Kidney glomerular epithelial cell (primary cell): ENCODE measurements at places on chromosomes 2 and 18.

- peak; percentile 13 for DNase-seq
These were observed 56.8 kb downstream of the SRD5A2 start for GRCh38 chr2:31523871-31524492.

DNA sequence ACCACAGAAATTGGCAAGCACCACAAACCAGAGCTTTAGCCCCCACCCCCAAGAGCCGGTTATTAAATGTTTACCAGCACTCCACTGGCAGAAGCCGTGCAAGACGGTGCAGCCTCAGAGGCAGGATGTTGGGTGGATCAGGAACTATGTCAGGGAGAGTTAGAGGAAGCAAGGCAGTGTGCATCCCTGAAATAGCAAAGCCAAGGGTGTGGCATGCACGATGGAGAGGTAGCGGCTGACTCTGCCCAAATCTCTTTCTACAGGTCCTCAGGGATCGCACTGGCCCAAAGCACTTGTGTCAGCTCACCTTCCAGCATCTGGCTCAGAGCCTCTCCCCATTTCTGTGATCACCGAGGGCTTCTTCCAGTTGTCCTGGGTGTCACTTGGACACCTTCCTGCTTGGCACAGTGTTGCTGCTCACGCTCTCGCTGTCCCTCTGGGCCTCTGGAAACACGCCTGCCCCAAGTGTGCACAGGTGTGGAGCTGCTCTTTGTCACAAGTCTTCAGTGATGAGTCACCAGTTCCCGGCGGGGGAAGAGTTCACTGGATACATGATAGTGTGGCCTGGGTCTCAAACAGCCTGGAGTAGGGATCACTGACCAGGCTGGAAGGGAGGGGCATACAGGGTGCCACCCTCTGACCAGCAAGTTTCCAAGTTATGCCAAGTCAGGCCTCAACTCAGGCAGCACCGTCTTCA lies 17.3 kb upstream of the B3GNT7 start:
- DNase-seq: no peak

- no peak for DNase-seq
These were observed 6.5 kb downstream of the MERTK start for GRCh38 chr2:111904726-111905474.

- DNase-seq: no peak
These were observed 80.2 kb upstream of the GCFC2 start for GRCh38 chr2:75790814-75791467.

- no peak for DNase-seq
These were observed 379.0 kb upstream of the FANCL start for GRCh38 chr2:58620093-58620492.

DNA sequence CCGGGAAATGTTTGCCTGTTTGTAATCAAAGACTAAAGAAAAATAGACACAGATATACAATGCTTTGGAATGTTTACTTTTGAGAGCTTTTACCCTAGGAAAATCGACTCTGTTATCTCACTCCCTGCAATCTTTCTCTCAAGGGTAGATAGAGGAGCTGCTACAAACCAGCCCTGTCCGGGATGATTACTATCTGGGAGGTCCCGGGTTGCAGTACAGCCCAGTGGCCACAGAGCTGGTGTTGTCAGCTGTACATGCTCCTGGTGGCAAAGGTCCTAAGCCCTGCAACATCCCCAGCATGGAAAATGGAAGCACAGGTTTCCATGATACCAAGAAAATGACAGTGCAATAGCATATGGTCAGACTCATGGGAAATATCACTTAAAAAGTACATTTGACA lies 570.5 kb upstream of the SOX11 start:
- DNase-seq: no peak

DNA sequence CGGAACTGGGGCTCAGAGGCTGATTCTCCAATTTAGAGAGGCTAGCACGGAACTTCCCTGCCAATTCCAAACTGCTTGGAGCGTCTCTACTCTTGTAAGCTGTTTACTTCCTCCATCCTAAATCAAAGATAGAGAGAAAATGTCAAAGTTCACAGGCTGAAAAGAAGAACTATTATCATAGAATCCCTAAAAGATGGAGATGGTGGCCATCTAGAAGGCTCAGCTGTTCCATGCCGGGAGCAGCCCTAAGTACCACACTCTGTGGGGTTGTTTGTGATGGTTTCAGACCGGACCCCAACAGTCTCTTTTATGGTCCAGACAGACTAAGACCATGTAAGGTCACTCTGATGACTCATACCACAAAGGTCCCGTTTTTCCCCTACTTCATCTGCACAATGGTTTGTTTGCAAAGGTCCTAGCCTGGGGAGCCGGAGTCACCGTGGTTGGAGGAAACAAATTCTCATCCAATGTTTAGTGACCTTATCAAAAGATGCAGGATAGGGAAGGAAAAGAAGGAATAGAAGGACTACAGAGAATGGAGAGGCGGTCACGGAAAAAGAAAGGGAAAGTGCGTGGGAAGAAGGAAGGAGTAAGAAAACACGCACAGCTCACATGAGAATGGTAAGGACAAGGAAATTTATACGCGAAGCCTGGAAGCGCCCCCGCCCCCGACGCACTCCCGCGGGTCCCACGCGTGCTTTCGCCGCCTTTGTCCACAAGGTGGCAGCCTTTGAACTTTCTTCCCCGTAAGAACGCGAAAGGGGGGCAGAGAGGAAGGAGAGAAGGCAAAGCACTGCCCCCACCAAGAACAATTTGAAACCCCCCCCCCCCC lies 453 bp upstream of the ANTXR1 start:
- DNase-seq: peak; percentile 64

DNA sequence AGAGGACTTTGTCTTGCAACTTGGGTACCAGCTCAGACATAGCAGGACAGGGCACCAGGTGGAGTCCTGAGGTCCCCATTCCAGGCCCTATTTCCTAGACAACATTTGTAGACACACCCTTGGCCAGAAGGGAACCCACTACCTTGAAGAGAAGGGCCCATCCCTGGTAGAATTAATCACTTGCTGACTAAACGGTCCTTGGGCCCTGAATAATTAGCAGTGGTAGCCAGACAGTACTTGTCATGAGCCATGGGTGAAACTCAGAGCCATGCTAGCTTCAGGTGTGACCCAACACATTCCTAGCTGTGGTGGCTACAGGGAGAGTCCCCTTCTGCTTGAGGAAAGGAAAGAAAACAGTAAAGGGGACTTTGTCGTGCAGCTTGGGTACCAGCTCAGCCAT lies 28.5 kb upstream of the ACTR2 start:
- no peak for DNase-seq

GRCh38 chr2:230958820-230959756 lies 34.0 kb upstream of the GPR55 start:
- DNase-seq: no peak

DNA sequence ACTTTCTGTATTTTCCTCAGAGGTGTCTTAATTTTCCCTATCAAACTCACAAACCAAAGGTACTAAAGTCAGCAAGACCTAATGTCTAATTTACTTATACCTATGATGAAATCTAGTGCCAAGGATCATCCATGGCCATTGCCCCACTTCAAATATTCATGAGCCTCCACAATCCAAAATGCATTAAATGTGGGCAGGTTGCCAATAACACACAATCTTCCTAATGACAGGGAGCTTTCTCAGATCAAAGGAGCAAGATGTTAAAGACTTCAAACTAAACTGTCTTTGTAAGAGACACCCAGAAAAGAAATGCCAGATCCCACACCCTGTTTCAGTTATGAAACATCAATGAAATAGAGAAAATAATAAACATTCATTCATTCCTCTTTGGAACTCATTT lies 143.2 kb downstream of the TMEFF2 start:
- DNase-seq: no peak

GRCh38 chr2:191578031-191578430 lies 99.9 kb upstream of the NABP1 start:
- no peak for DNase-seq

GRCh38 chr2:84816426-84817026 lies 64.4 kb downstream of the TRABD2A start:
- DNase-seq: no peak

- no peak for DNase-seq
These were observed 254.5 kb downstream of the KLHL29 start for GRCh38 chr2:23639406-23639982.

- no peak for DNase-seq
These were observed 393.3 kb upstream of the CYRIA start for GRCh38 chr2:17058772-17059402.

DNA sequence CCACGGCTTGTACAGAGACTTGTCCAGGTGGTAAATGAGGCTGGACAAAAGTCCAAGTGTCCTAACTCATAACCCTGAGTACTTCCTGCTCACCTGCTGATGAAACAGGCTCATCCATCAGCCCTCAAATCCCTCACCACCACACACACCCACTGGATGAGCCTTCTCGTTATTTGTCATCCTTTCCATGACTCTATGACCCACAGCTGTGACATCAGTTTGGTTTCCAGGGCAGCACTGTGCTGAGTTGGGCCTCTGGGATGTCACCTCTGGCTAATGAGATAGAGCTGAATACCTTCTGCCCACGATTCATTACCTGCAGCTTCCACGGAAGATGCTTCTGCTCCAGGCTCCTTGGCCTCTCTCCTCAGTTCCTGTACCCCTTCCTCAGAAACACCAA lies 39.4 kb downstream of the SLC14A2 start:
- DNase-seq: no peak

- DNase-seq: no peak
These were observed 200.4 kb downstream of the TMEM247 start for GRCh38 chr2:46679761-46680160.

- no peak for DNase-seq
These were observed 19.6 kb upstream of the FTCDNL1 start for GRCh38 chr2:199870581-199870980.

GRCh38 chr2:32229635-32230034 lies 35.1 kb downstream of the NLRC4 start:
- DNase-seq: no peak

- DNase-seq: no peak
These were observed 168.0 kb upstream of the REV1 start for GRCh38 chr2:99657691-99658258.

DNA sequence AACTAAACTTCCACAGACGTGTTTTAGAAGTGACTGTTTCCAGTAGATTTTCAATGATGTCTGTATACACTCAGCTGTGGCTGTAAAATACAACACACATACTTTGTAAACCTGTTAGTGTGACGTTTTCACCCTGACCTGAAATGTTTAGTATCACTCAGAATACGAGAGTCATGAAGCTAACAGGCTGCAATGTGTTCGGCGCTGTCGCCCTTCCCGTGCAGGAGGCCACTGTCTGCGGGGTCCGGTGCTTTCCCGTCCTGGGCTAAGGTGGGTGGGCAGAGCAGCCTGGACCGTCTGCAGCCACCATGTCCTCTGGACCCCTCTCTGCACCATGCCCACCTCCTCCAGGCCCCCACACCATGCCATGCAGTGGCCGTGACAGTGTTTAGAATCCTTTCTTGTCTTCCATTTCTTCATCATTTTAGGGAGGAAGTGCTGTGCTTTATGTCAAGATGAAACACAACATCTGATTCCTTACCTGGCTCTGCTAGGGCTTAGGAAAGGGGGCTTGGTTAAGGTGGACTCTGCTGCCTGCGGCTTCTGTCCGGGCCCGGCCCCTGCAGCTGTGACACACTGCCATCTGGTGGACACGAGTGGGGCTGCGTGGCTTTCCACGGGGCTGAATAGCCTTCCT lies 53.8 kb upstream of the RBM44 start:
- DNase-seq: peak; percentile 32

GRCh38 chr2:233404222-233404621 lies 49.9 kb downstream of the DGKD start:
- DNase-seq: peak; percentile 37

- no peak for DNase-seq
These were observed 27.5 kb upstream of the SLC66A3 start for GRCh38 chr2:11127761-11128160.

GRCh38 chr2:146623771-146624170 lies 1221.1 kb upstream of the ACVR2A start:
- DNase-seq: peak; percentile 60
